Calu3 (cell line): ENCODE measurements at places on chromosomes 4 and X. TPM values are rescaled to one million over a fixed set of nuclear protein-coding genes. Genes with fewer than 3 reads are reported as not detected.

- DNase-seq: no peak
These were observed 1157.4 kb downstream of the FAM133A start for GRCh38 chrX:94831364-94831763.

GRCh38 chr4:73815145-73815544 lies 21.3 kb upstream of the CXCL6 start:
- DNase-seq: no peak

DNA sequence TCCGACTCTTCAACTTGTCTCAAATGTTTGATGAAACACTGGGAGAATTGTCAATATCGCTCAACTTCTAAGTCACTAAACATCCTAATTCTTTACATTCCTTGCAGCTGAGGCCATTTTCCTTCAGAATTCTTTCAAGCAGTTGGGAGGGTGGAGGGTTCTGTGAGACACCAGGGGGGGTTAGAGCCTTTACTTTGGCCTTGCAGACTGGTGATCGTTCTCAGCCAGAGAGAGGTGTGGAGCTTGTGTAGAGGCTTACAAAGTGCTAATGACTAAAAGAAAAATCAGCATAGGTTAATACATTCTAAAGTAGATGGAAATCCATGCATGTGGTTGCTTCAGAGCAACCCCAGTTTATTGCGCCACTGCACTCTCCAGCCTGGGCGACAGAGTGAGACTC lies 21.3 kb upstream of the SOX3 start:
- DNase-seq: no peak

DNA sequence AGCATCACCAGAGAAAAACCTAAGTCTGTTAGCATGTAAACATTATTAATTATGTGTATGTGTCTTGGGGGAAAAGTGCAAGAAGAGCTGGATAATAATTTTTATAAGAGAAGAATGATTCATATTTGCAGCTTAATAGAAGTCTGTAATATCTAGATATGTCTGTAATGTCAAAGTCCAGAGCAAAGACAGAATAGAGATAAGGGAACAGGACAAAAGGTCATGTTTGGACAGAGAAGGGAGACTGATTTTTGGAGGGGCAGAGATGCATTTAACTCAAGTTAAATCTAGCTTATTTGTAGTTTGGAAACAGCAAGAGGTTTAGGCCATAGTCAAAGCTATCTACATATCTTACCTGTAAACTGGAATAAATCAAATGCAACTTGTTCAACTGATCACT lies 61.2 kb downstream of the MAGED1 start:
- DNase-seq: no peak

GRCh38 chrX:153905481-153906095 lies 1.1 kb downstream of the AVPR2 start:
- no peak for DNase-seq

- DNase-seq: no peak
These were observed 6.9 kb upstream of the PGRMC2 start for GRCh38 chr4:128294464-128294863.

TCP11X2 gene
- not detected in 2 replicates for total RNA-seq

MGARP gene
- not detected in 2 replicates for total RNA-seq

GAR1 gene
- 20.8 and 23.7 TPM in 2 replicates for total RNA-seq

MEPE gene
- total RNA-seq: not detected in 2 replicates
